ENCODE measurements at places on chromosomes 16 and 17. TPM values are rescaled to one million over a fixed set of nuclear protein-coding genes. Genes with fewer than 3 reads are reported as not detected.

Gene GLTPD2
- not detected for polyA plus RNA-seq

Gene CCL13
- 0.65 TPM for polyA plus RNA-seq

Gene UTS2R
- polyA plus RNA-seq = not detected

Gene C1QTNF1
- 18.2 TPM for polyA plus RNA-seq

Gene G6PC1
- not detected for polyA plus RNA-seq

Gene FAHD1
- polyA plus RNA-seq = 22.8 TPM

Gene CFAP52
- polyA plus RNA-seq = not detected

- H3K4me3 ChIP-seq = no peak overlapping the region
- H3K27ac ChIP-seq = peak overlapping the region; percentile 58
- H3K36me3 ChIP-seq = peaks cover 35% of the 10 kb centered on the region
- DNase-seq = peak; percentile 75
Measured at GRCh38 chr17:76567634-76568432, 17.8 kb downstream of the ST6GALNAC2 start.

- H3K27me3 ChIP-seq = no peaks in the 10 kb centered on the region
- H3K27ac ChIP-seq = peak overlapping the region; percentile 22
- peak; percentile 79 for DNase-seq
- H3K4me1 ChIP-seq = peaks cover 47% of the 10 kb centered on the region
- H3K36me3 ChIP-seq = peaks cover 35% of the 10 kb centered on the region
- peak overlapping the region; percentile 23 for H3K4me3 ChIP-seq
Measured at GRCh38 chr16:4682616-4683254, 10.6 kb upstream of the NUDT16L1 start.

DNA sequence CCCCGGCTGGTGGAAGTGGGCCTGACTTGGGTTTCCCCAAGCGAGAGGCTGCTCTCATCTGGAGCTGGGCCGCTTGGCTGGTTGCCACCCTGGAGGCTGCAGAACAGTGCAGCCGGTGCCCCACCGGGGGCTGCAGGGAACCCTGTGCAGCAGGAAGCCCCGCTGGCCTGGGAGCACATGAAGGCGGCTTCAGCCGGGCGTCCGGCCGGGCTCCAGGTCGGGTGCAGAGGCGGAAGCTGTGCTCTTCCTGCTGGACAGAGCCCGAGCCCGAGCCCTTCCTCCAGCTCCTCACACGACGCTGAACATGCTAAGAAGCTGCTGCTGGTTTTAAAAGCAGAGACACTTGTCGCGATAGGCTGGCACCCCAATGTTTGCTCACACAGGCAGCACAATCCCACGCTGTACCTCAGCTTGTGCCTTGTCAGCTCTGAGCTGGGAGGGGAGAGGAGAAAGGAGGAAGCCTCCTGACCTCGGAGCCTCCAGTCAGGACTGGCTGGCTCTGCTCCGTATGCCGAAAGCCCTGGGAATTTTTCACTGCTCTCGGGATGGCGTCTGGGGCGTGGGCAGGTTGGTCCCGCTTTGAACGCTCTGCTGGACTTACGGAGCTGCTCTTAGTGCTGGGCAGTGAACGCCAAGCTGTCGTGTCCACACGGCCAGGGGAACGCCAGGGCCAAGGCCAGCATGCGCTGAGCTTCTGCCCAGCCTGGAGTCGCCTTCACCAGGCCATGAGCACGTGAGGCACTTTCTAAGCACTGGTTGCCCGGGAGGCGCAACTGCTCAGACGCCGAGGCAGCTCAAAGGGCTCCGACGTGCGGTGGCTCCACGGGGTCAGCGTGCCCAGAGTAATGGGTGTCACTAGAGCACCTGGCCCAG lies 8.8 kb downstream of the CDK5R1 start:
- no peaks in the 10 kb centered on the region for H3K36me3 ChIP-seq
- peaks cover 37% of the 10 kb centered on the region for H3K4me1 ChIP-seq

- peak overlapping the region; percentile 71 for H3K4me3 ChIP-seq
- DNase-seq = no peak
- peaks cover 3% of the 10 kb centered on the region for H3K36me3 ChIP-seq
- H3K27ac ChIP-seq = peak overlapping the region; percentile 93
- H3K4me1 ChIP-seq = peaks cover 30% of the 10 kb centered on the region
- peaks cover 13% of the 10 kb centered on the region for H3K27me3 ChIP-seq
Measured at GRCh38 chr17:7403727-7403976, 245 bp downstream of the TMEM256 start.

DNA sequence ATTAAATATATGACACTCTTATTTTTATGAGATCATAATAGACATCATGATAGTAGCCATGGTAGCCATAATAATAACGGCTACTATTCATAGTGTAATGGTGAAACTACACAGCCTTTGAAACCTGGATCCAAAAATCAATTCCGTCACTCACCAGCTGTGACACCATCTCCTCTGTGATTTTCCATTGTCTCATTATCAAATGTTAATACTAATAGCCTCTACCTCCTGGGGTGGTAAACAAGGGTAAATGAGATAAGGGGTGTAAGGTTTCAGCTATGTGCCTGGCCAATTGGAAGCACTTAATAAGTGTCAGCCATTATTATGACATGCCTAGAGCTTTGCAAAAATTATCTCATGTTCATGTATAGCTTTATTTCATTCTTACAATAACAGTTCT lies 88.6 kb downstream of the CACNG3 start:
- no peaks in the 10 kb centered on the region for H3K36me3 ChIP-seq
- peaks cover 9% of the 10 kb centered on the region for H3K27me3 ChIP-seq
- H3K4me1 ChIP-seq = no peaks in the 10 kb centered on the region
- no peak overlapping the region for H3K4me3 ChIP-seq

DNA sequence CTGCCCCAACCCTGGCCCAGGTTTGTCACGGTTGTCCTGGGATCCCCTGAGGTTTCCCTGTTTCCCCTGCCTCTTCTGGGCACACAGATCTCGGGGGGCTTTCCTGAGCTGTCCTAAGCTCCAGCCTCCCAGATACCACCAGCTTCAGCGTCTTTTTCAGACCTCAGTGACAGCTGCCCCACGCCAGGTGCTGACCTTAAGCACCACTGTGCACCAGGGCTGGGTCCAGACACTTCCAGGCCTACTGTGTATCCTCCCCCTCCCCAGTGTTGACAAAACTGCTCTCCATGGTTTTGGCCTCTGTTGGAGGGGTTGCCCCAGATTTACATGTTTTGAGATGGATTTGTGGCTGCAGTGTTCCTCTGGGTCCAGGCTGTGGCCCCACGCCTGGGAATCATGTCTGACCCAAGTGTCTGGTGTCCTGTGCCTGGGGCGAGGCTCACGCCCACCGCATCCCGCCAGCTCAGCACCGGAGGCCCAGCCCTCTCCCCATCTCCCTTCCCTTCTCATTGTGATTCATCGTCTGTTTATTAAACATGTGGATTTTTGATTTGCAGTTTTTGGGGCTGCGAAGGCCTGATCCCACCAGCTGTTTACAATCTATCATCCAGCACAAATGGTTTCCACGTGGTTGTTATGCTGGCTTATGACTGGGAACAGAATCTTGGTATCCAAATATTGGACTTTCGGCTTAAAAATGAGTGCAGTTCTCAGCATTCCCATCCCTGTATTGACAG lies 82.1 kb downstream of the METRNL start:
- H3K27me3 ChIP-seq = no peaks in the 10 kb centered on the region
- H3K27ac ChIP-seq = no peak overlapping the region
- H3K4me1 ChIP-seq = peaks cover 12% of the 10 kb centered on the region
- no peak overlapping the region for H3K4me3 ChIP-seq

GRCh38 chr16:25693631-25694030 lies 1.9 kb downstream of the HS3ST4 start:
- H3K4me1 ChIP-seq = peaks cover 35% of the 10 kb centered on the region
- H3K27ac ChIP-seq = no peak overlapping the region
- DNase-seq = no peak
- H3K36me3 ChIP-seq = no peaks in the 10 kb centered on the region
- peak overlapping the region; percentile 65 for H3K4me3 ChIP-seq
- peaks cover 23% of the 10 kb centered on the region for H3K27me3 ChIP-seq

DNA sequence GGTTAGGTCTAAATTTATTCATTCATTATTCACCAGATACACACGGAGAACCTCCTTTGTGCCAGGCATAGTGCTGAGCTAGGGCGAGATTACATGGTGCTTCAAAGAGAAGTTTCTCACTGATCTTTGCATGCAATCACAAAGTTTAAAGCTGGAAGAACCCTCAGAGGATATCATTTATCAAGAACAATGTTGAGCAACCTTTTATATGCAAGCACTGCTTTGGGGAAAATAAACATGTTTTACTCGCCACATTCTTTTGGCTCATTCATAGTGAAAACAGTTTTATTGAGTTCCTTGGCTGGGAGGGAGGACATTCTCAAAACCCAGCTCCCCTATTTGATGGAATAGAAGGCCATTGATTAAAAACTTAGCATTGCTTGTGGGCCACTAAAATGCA lies 49.8 kb upstream of the XYLT1 start:
- no peaks in the 10 kb centered on the region for H3K36me3 ChIP-seq
- no peaks in the 10 kb centered on the region for H3K4me1 ChIP-seq
- H3K27me3 ChIP-seq = no peaks in the 10 kb centered on the region
- DNase-seq = no peak
- H3K27ac ChIP-seq = no peak overlapping the region

DNA sequence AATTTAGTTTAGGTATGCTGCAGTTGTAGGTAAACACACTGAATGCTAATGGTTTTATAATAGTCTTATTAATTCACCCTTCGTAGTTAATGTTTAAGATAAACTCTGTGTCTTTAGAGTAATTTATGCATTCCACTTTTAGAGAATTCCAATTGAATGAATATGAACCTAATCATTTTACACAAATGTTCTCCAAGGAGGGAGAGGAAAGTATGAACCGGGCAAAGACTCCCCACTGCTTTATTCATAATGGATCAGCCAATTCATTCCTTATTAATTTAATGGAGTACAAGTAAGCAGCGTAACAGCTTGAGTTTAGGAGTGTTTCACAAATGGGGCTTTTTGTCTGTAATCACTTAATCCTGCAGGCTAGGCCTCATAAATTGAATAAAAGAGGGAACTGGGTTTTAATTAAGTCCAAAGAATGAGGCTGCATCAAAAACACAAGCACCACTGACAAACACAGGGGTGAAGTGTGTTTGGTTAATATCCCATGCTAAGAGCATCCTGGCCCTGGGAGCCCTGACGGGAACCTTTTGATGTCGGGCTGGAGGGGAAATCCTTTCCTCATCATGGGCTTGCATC lies 375.7 kb upstream of the DYNLRB2 start:
- no peak overlapping the region for H3K27ac ChIP-seq
- H3K36me3 ChIP-seq = no peaks in the 10 kb centered on the region
- H3K4me1 ChIP-seq = no peaks in the 10 kb centered on the region
- H3K4me3 ChIP-seq = no peak overlapping the region
- H3K27me3 ChIP-seq = no peaks in the 10 kb centered on the region

- no peaks in the 10 kb centered on the region for H3K27me3 ChIP-seq
- peaks cover 20% of the 10 kb centered on the region for H3K36me3 ChIP-seq
- peak within 1 kb of the TSS; percentile 74 for H3K27ac ChIP-seq
- DNase-seq = peak; percentile 96
- peak within 1 kb of the TSS; percentile 88 for H3K4me3 ChIP-seq
- H3K4me1 ChIP-seq = peaks cover 10% of the 10 kb centered on the region
Measured at GRCh38 chr17:75940727-75941441, at the start of gene FBF1. Gene FBF1 (minus strand): TSS chr17:75941042. CDS start chr17:75938149, 2,893 bp downstream.

GRCh38 chr16:80309178-80309577 lies 231.6 kb upstream of the DYNLRB2 start:
- H3K27ac ChIP-seq = no peak overlapping the region
- DNase-seq = no peak
- H3K4me3 ChIP-seq = no peak overlapping the region
- no peaks in the 10 kb centered on the region for H3K27me3 ChIP-seq
- H3K4me1 ChIP-seq = no peaks in the 10 kb centered on the region
- H3K36me3 ChIP-seq = no peaks in the 10 kb centered on the region

DNA sequence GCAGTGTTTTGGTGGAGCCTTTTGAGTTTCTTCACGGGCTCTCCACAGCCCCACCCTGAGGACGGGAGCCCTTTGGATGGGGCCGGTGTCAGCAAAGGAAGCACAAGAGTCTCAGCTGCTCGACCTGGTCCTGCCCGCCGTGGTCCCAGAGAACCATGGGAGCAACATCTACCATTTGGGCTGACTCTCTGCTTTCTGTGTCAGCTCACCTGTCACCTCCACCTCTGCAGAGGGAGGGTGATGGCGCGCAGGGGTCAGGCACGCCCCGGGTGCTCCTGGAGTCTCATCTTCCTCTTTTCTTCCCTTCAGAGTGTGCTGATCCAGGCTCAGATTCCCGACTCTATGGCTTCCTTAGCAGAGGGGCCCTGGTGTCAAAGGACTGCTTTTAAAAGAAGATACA lies 171.7 kb downstream of the LAT start:
- no peak for DNase-seq
- no peak overlapping the region for H3K4me3 ChIP-seq
- no peaks in the 10 kb centered on the region for H3K4me1 ChIP-seq
- H3K36me3 ChIP-seq = no peaks in the 10 kb centered on the region
- no peaks in the 10 kb centered on the region for H3K27me3 ChIP-seq

DNA sequence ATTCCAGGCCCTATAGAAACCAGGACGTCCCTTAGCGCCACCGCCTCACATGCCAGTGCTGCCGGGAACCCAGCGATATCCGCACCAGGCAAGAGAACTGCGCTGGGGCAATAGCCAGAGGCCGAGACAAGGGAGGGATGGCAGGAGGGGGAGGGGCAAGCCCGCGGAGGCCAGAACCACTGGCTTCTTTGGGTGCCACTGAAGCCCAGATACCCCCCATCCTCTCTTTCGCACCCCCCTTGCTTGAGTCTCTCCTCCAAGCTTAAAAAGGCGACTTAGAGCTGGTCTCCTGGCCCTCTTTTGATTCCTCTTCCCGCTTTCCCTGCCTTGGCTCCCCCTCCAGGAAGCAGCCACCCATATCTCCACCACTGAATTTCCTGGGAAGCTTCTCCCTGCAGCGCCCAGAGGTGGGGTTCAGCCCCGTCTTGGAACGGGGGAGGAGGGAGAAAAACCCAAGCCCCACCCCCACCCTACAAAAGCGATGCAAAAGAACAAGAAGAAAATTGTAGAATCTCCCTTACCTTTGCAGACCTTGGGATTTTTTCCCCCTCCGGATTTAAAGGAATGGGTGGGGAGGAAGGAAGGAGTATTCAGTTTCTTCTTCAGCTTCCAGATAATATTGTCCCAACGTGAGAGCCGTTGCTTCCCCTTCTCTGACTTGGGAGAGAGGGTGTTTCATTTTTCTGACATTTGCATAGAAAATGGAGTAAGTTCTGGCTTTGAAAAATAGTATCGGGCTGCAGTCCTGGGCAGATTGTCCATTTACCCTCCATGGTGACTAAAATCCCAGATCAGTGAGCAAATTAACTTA lies 622 bp downstream of the HOXB6 start:
- H3K27ac ChIP-seq = no peak overlapping the region
- DNase-seq = no peak
- no peaks in the 10 kb centered on the region for H3K36me3 ChIP-seq
- peaks cover 30% of the 10 kb centered on the region for H3K4me1 ChIP-seq
- H3K4me3 ChIP-seq = peak overlapping the region; percentile 25
- H3K27me3 ChIP-seq = peaks cover 100% of the 10 kb centered on the region

DNA sequence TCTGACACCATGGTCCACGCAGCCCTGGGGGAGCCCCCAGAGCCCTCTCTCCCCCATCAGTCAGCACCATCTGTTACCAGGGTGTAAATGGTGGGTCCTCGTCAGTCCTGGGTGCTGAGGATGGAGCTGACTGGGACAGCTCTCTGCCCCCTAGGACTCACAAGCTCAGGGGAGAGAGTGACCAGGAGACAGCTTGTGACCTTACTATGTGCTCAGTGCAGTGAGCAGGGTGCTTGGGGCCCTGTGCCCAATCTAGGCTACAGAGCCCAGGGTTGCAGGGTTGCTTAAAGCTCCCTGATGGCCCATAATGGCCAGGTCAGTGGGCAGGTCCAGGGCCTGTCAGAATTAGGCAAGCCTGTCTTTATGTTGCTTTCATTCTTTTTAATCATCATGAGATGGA lies 11.3 kb downstream of the MMP2 start:
- no peak overlapping the region for H3K27ac ChIP-seq
- peaks cover 7% of the 10 kb centered on the region for H3K4me1 ChIP-seq
- peaks cover 25% of the 10 kb centered on the region for H3K36me3 ChIP-seq
- no peaks in the 10 kb centered on the region for H3K27me3 ChIP-seq
- no peak overlapping the region for H3K4me3 ChIP-seq
- no peak for DNase-seq

- no peaks in the 10 kb centered on the region for H3K27me3 ChIP-seq
- peak overlapping the region; percentile 62 for H3K4me3 ChIP-seq
Measured at GRCh38 chr17:76709077-76709950, 1.5 kb downstream of the MXRA7 start.

All from stomach (tissue), 19 donors.